ENCODE measurements at places on chromosomes 2 and 18.

- DNase-seq, result no peak
These were observed 86.6 kb downstream of the POLR1A start for GRCh38 chr2:86019121-86019520.

GRCh38 chr18:24947521-24948305 lies 404.3 kb downstream of the ZNF521 start:
- DNase-seq, result no peak

- DNase-seq, result no peak
These were observed 68.4 kb downstream of the COL5A2 start for GRCh38 chr2:189111063-189111715.

- no peak for DNase-seq
These were observed 27.5 kb upstream of the ALPP start for GRCh38 chr2:232350804-232351685.

DNA sequence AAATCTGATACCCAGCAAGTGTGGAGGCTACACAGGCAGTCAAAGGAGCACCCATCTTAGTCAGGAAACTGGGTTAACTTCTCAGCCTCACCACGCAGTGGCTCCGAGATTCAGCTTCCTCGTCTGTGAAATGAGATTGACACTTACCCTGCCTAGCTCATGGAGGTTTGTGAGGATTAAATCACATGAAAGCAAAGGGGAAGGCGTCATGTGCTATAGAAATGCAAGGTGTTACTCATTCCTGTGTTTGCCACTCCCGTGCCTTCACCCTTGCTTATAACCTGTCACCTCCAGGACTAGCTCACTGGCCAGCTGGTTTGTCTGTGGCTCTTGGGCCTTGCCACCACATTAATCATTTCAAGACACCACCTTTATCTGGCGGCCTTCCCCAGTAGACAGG lies 118.9 kb upstream of the FOSL2 start:
- DNase-seq, result no peak

DNA sequence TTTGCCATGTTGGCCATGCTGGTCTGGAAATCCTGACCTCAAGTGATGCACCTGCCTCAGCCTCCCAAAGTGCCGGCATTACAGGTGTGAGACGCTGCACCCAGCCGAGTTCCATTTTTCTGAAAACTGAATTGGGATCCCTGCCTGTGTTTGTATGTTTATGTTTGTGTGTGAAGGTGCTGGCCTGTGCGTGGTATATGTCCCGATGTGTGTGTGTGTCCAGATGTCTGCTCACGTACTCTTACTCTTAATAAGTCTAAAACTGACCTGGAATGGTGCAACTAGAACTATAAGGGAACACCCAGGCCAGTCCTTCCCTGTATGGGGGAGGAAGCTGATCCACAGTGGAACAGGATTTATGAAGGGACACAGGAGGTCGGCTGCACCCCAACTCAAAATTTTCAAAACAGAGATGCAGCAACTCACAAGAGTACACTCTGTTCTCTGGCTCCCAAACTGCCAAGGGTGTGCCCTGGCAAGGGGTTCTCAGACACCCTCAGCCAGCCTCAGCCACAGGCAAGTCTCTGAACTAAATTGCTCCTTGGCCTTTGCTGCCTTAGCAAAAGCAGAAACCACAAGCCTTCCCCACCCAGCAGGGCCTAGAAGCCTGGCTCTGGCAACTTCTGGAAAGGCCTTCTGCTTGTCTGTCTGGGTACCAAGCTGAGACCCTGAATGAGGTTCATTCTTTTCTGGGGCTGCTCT lies 36.5 kb downstream of the RHOB start:
- no peak for DNase-seq

- peak; percentile 44 for DNase-seq
These were observed 502 bp downstream of the EPAS1 start for GRCh38 chr2:46297546-46298271.

DNA sequence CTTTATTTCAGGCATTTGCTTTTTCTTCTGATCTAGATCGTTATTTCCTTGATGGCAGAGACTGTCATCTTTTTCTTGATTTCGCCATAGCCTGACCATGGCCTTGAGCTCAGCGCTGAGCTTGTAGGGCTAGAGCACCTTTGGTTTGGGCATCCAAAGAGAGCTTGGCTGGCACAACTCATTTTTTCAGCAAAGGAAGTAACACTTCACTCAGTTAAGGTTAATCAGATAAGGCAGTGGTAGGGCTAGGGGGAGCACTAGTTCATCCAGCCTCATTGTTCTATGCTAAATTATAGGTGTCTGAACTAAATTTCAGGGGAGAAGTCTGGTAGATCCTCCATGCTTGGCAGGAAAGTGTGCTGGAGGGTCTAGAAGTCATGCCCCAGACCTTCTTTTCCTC lies 125.0 kb downstream of the SETBP1 start:
- no peak for DNase-seq

GRCh38 chr2:178478130-178478438 lies 316 bp downstream of the FKBP7 start:
- DNase-seq, result no peak

- DNase-seq, result no peak
These were observed 20.7 kb downstream of the SP140 start for GRCh38 chr2:230246206-230246605.

- no peak for DNase-seq
These were observed 32.9 kb downstream of the CENPO start for GRCh38 chr2:24825883-24826772.

GRCh38 chr2:169715379-169716237 lies 18.0 kb upstream of the KLHL23 start:
- DNase-seq, result no peak

GRCh38 chr2:197311421-197312033 lies 947 bp upstream of the ANKRD44 start:
- no peak for DNase-seq

GRCh38 chr2:1964659-1965058 lies 220.3 kb upstream of the PXDN start:
- DNase-seq, result no peak

GRCh38 chr2:12177455-12178288 lies 431.2 kb downstream of the LPIN1 start:
- DNase-seq, result no peak

DNA sequence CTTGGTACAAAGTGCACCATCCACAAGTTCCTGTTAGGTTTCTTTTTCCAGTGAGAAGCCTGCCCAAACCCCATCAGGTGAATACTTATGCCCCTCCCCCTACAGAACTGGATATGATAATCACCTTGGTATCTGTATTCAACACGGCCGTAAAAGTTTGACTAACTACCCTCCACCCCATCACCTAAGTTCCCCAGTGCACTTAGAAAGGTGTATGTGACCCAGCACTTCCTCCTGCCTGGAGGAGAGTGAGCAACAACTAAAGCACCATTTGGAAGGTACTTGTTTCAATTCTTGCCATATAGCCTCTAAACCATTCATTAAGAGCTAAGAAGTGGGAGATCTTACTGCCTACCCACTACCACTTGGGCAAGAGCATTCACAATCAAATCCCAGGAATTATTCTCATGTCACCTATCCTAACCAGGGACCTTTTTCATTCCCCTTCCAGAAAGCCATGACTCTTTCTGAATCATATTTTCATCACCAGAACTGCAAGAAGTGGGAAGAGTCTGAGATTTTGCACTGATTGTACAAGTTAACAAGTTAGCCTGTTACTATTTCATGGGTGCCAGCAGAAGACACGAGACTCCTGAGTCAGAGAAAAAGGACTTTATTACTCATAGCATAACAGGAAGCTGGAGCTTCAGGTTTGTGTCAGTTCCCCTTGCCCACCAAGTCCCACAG lies 53.5 kb upstream of the NDUFV2 start:
- no peak for DNase-seq

DNA sequence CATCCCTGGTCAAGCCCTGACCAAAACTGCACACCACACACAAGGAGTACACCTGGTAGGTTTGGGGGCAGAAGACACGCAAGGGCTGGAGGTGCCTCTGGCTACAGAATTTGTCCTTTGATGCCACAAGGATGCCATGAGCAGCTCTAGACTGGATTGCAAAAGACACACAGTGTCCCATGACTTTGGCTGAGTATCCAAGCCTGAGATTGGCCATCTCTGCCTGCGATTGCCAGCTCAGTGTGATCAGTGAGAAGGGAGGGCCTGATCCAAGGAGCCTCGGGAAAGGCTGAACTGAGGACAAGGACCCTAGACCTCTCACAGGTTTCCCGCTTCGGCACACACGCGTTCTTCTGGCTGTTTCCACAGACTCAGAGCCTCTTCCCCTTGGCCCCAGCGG lies 60.0 kb upstream of the FOSL2 start:
- no peak for DNase-seq

GRCh38 chr2:10071595-10071994 lies 8.6 kb downstream of the CYS1 start:
- DNase-seq, result no peak

DNA sequence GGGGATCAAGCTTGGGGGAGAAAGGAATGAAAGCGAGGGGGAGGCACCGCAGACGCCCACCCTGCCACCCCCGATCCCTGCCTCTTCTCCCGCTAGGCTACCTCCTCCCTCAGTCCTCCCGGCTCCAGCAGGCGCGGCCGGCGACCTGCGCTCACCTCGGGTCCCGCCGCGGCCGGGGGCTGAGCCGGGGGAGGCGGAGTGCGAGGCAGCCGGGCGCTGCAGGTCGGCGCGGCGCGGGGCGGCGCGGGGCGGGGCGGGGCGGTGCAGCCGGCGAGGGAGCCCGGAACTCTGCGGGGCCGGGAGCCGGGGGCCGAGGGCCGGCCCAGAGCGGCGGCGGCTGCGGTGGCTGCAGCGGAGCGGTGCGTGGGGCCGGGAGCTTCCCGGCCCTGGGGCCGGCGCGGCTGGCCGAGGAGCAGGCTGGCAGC lies 477 bp downstream of the ACVR1 start:
- no peak for DNase-seq

GRCh38 chr2:130819608-130820278 lies 17.0 kb upstream of the ARHGEF4 start:
- DNase-seq, result no peak

GRCh38 chr2:206105541-206105940 lies 19.6 kb upstream of the INO80D start:
- no peak for DNase-seq

DNA sequence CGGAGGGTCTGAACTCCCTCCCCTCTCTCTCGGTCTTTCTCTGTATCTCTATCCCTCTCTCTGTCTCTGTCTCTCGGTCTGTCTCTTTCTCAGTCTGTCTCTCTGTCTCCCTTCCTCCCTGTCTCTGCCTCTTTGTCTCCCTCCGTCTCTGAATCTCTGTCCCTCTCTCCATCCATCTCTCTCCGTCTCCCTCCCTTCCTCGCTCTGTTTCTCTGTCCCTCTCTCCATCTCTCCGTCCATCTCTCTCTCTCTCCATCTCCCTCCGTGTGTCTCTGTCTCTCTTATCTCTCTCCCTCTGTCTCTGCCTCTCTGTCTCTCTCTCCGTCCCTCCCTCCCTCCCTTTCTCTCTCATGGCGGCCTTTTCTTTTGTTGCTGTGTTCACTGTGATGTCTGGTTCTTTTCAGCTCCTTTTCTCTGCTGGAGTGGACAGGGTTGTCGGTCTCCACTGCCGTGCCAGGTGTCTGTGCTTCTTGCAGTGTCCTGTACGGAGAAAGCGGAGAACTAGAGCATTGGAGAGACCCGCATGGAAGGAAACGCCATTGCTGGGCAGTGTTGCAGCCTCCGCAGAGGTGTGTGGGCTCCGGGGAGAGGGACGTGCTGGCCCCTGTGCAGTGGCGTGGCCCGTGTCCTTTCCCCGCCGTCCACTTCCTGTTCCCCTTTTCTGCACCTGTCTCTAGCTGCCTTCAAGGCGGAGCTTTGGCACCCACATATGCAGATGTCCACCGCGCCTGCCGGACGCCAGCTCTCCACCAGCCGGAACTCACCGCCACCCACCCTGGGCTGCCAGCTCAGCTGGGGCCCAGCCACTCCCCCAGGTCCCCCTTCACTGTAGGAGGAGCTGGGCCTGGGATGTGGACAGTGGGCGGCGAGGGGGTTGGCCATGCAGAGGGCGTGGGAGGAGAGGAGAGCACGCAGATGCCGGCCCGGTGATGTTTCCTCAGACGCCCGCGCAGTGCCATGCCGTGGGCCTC lies 113.1 kb downstream of the NFATC1 start:
- DNase-seq, result no peak

DNA sequence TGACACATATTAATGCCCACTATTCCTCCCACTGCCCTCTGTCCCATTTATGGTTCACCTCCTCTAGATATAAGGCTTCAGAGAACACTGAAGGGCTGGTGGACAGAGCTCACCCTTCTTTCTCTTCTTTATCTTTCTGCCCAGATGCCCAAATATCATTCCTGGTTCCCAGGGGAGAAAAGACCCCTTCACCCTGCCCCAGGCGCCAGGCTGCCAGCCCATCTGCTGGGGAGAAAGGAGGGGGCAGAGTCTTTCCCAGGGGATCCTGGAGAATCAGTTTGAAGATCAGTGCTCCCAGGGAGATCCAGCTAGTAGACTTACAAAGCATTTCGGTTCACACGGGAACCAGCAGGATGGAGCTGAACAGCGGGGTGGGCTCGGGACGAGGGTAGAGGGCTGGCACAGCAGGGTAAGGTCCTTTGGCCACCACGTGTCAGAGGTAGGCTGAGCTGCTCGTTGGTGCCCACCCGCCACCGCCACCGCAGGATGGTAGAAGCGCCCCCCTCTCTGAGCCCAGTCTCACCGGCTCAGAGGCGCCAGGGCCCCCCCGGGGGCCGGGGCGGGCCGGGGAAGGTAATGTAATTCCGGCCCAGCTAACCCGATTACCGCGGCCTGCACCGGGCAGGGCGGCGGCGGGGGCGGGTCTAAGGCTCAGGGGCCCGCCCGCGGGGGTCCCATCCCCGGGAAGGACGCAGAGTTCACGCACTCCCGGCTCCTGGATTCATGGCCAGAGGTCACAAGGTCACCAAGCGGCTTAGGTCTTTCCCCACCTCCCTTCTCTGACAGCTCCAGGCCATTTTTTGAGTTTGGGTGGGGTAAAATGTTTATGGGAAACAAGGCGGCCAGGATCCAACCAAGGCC lies 1.3 kb upstream of the TLX2 start:
- DNase-seq, result no peak

DNA sequence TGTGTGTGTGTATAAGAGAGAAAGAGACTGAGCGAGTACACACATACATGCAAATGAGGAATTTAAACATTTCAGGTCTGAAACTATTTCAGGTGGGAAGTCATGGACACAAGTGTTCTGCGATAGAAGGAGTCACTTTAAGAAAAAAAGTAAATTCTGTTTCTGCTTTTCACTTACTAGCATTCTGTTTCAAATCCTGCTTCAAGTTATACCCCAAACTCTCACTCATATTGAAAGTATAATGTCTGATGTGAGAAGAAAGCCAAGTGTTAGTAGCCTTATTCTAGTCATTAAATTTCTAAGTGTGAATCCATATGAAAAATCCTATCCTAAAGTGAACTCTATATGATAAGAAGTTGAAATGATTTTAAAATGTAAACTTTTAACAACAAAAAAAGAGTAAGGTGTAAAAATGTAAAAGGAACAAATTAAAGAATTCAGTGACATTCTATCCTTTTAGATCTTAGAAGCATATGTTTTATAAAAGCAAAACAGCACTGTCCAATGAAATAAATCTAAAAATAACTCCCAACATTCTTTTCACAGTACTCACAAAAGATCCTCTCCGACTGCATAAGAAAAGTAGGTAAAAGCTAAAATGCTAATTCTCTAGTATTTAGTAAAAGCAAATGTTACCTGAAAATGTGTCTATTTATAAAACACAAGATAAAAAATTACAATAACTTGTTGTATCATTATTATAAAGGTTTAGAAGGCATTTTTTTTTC lies 570.6 kb downstream of the ZEB2 start:
- DNase-seq, result no peak

- DNase-seq, result no peak
These were observed 231.5 kb downstream of the PTH2R start for GRCh38 chr2:208638059-208638458.

GRCh38 chr2:121471532-121472469 lies 58.9 kb upstream of the RNU4ATAC start:
- DNase-seq, result no peak

Measured in H54 (cell line).